ENCODE measurements at places on chromosomes 11 and 22.

DNA sequence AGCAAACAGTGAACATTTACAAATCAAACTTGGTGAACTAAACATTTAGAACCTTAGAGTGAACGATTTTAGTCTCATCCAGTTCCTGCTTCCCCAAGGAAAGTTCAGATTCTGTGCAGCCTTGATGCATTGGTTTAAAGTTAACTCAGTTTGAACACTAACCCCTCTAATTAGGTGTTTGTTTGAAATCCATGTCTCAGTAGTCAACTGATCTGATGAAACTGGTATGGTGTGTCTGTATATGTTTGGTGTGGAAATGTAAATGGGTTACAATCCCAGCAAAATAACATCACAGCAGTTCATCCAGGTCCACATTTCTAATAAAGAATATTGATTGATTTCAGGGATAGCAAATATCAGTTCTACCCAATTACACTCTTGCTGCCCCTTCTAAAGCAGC lies 532.0 kb downstream of the NTM start:
- DNase-seq, result no peak
- no peak overlapping the region for H3K4me3 ChIP-seq
- no peaks in the 10 kb centered on the region for H3K27me3 ChIP-seq
- H3K36me3 ChIP-seq, result no peaks in the 10 kb centered on the region

DNA sequence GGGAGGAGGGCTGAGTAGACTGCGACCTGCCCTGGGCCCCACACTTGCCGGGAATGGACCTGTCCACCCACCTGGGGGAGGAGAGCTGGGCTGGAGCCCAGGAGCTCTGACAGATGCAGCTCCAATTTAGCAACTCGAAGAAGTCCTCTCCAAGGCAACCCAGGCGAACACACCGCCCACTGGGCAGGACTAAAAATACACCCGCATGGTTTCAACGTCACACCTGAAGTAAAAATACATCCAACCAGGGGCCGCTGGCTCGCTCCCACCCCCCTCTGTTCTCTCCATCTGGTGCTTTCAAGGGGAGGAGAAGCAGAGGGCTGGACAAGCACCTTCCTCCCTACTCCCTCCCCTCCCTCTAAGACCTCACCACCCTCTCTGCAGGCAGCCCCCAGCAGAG lies 119.9 kb downstream of the FEZ1 start:
- no peak for DNase-seq
- no peak overlapping the region for H3K4me3 ChIP-seq
- no peaks in the 10 kb centered on the region for H3K36me3 ChIP-seq
- H3K27ac ChIP-seq, result no peak overlapping the region
- peaks cover 27% of the 10 kb centered on the region for H3K27me3 ChIP-seq

DNA sequence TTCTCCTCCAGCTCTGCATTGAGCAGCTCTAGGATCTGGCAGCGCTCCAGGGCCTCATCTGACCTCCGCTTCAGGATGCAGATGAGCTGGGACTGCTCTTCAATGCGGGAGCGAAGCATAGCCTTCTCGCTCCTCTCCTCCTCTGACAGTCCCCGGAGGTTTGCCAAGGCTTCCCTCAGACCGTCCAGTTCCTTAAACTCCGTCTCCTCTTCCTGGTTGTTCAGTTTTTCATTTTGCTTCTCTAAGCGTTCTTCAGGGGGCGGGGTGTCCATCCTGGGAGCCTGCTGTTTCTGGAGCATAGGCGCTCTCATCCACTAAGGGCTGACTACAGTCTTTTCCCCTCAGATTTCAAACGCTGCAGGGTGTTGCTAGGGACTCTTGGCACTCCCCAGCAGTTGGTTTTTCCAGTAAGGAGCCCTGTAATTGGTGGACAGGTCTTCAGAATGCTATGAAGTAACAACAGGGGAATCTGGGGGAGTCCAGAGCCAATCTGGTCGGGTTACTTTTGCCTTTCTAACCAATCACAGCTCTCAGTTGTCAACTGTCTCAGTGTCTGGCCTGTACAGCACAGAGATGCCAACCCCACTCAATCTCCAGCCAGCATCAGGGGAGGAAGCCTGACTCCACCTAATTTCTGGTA lies at the start of gene CCDC89:
Gene CCDC89 (minus strand): TSS at position 376 of the 640 bp plus-strand sequence. CDS start 65 bp downstream, at position 311.
- no peak within 1 kb of the TSS for H3K4me3 ChIP-seq
- no peak within 1 kb of the TSS for H3K27ac ChIP-seq
- DNase-seq, result no peak
- no peaks in the 10 kb centered on the region for H3K27me3 ChIP-seq
- peaks cover 4% of the 10 kb centered on the region for H3K4me1 ChIP-seq

DNA sequence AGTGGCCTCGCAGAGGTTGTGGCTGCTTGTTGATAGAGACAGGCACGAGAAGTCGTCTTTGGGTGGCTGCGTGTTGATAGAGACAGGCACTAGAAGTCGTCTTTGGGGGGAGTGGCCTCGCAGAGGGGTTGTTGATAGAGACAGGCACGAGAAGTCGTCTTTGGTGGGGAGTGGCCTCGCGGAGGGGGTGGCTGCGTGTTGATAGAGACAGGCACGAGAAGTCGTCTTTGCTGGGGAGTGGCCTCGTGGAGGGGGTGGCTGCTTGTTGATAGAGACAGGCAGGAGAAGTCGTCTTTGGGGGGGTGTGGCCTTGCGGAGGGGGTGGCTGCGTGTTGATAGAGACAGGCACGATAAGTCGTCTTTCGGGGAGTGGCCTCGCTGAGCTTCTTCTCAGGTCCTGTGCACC lies 328.8 kb downstream of the TBC1D22A start:
- H3K36me3 ChIP-seq, result peaks cover 16% of the 10 kb centered on the region
- H3K27me3 ChIP-seq, result no peaks in the 10 kb centered on the region
- no peak for DNase-seq
- peak overlapping the region; percentile 48 for H3K4me3 ChIP-seq
- H3K27ac ChIP-seq, result no peak overlapping the region

DNA sequence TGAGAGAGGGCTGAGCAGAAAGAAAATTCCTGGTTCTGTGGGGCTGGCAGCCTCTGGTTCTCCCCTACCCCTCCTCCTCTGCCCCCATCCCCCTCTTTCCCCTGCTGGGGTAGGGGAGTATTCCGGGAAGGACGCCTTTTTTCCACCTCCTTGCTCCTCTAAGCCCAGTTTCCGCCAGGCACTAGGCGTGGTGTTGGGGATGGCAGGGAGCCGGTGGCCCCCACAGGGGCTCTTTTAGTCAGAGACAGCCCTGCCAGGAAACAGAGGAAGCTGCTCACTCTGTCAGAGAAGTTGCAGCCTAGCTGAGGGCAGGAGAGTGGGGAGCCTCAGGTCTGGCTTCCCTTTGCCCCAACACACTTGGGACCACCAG lies 15.6 kb upstream of the ARHGEF17 start:
- H3K36me3 ChIP-seq, result no peaks in the 10 kb centered on the region
- no peak overlapping the region for H3K27ac ChIP-seq
- DNase-seq, result no peak
- no peaks in the 10 kb centered on the region for H3K27me3 ChIP-seq

- peaks cover 12% of the 10 kb centered on the region for H3K4me1 ChIP-seq
- peaks cover 1% of the 10 kb centered on the region for H3K36me3 ChIP-seq
- no peak for DNase-seq
- no peaks in the 10 kb centered on the region for H3K27me3 ChIP-seq
- H3K27ac ChIP-seq, result no peak overlapping the region
- no peak overlapping the region for H3K4me3 ChIP-seq
Measured at GRCh38 chr11:103055221-103055890, 36.6 kb downstream of the DCUN1D5 start.

- H3K4me1 ChIP-seq, result peaks cover 26% of the 10 kb centered on the region
- peak; percentile 39 for DNase-seq
- H3K27ac ChIP-seq, result peak overlapping the region; percentile 24
- no peaks in the 10 kb centered on the region for H3K36me3 ChIP-seq
Measured at GRCh38 chr11:122850076-122850631, 11.9 kb downstream of the CRTAM start.

- H3K27me3 ChIP-seq, result peaks cover 9% of the 10 kb centered on the region
- no peak overlapping the region for H3K4me3 ChIP-seq
Measured at GRCh38 chr11:8330404-8330803, 66.7 kb upstream of the LMO1 start.

- H3K36me3 ChIP-seq, result no peaks in the 10 kb centered on the region
- no peak overlapping the region for H3K4me3 ChIP-seq
- no peaks in the 10 kb centered on the region for H3K4me1 ChIP-seq
- DNase-seq, result no peak
- H3K27me3 ChIP-seq, result no peaks in the 10 kb centered on the region
Measured at GRCh38 chr11:62008193-62008592, 40.8 kb upstream of the FTH1 start.

GRCh38 chr11:27064086-27064485 lies 23.5 kb downstream of the BBOX1 start:
- no peak for DNase-seq
- no peak overlapping the region for H3K27ac ChIP-seq
- no peaks in the 10 kb centered on the region for H3K27me3 ChIP-seq
- H3K36me3 ChIP-seq, result no peaks in the 10 kb centered on the region
- H3K4me1 ChIP-seq, result no peaks in the 10 kb centered on the region
- no peak overlapping the region for H3K4me3 ChIP-seq

GRCh38 chr22:50246242-50247175 lies 1.7 kb upstream of the TUBGCP6 start:
- peaks cover 13% of the 10 kb centered on the region for H3K36me3 ChIP-seq
- H3K27ac ChIP-seq, result no peak overlapping the region
- no peak for DNase-seq
- no peaks in the 10 kb centered on the region for H3K27me3 ChIP-seq

DNA sequence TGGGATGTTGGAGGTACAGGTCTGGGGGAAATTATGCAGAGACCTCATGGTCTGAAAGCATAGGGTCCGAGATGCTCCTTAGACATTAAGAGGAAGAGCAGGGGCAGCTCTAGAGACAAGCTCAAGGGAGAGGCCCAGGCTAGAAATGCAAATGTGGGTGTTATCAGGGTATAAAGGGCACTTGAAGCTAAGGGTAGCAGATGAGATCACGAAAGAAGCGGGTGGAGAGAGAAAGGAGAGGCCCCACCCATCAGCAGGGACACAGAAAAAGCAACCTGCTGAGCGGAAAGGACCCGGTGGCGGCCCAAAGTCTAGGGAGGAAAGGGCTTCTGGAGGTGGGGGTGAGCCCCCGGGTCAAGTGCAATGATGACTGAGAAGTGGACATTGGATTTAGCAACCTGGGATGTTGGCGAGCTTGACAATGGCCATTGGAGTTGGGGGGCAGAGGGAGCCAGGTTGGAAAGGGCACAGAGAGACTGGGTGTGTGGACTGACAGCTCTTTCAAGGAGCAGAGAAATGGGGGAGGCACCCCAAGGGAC lies 8.9 kb downstream of the TMPRSS6 start:
- no peaks in the 10 kb centered on the region for H3K36me3 ChIP-seq
- peak overlapping the region; percentile 40 for H3K27ac ChIP-seq
- H3K4me3 ChIP-seq, result peak overlapping the region; percentile 31
- H3K4me1 ChIP-seq, result peaks cover 25% of the 10 kb centered on the region
- peak; percentile 61 for DNase-seq

- DNase-seq, result no peak
- no peaks in the 10 kb centered on the region for H3K4me1 ChIP-seq
- no peaks in the 10 kb centered on the region for H3K27me3 ChIP-seq
- no peak overlapping the region for H3K4me3 ChIP-seq
- no peak overlapping the region for H3K27ac ChIP-seq
Measured at GRCh38 chr11:19808076-19808911, 95.7 kb downstream of the NAV2 start.

DNA sequence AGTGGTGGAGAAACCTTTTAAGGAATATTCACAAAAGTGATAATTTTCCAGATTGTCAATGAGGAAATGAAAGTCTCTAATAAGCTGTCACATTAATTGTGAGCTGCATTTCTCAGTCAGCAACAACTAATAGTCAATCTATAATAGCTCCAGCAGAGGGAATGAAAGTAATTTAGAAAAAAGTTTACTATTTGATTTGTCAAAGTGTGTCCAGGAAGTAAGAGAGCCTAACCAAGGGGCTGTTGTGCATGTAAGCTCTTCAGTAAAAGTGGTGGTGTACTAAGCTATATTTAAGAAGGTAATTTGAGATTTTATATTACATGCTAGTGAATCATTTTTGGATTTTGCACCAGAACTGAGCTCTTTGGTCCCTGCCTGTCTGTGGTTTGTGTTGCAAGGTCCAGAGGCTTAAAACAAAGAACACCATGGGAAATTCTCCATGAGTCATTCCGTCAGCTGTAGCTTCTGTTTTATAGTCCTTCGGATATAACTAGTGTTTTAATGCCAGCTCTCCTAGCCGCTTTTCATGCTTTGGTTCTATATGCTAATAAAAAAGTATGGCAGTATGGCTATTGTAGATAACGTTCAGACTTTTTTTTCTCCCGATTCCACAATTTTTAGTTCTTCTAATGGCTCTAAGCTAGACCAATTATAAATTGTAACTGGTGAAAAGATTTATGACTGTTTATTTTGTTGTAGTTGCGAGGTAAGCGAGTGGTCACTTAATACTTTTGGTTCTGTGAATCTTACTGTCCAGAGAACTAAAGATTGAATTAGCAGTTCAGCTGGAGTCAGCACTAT lies 64.6 kb downstream of the ARHGEF12 start:
- no peaks in the 10 kb centered on the region for H3K4me1 ChIP-seq
- H3K36me3 ChIP-seq, result no peaks in the 10 kb centered on the region
- no peak for DNase-seq
- H3K4me3 ChIP-seq, result no peak overlapping the region
- peaks cover 11% of the 10 kb centered on the region for H3K27me3 ChIP-seq

DNA sequence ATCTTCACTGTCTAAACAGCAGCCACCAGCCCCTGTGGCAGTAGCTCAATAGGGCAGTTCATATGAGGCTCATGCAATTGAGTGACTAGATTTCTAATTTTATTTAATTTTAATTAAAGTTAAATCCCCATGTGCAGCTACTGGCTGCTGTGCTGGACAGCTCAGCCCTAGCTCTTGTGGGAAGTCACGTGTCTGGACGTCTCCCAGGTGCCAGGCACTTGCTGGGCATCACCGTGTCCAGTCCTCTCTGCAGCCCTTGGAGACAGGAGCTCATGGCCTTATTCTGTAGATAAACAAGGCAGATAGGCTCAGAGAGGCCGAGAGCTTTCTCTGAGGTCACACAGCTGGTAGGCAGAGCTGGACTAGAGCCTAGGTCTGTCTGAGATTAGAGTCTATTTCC lies 95.0 kb downstream of the ARHGAP8 start:
- no peak overlapping the region for H3K27ac ChIP-seq
- no peaks in the 10 kb centered on the region for H3K36me3 ChIP-seq
- H3K4me3 ChIP-seq, result no peak overlapping the region
- no peak for DNase-seq

GRCh38 chr11:122162095-122162494 lies 46.1 kb upstream of the BLID start:
- H3K27ac ChIP-seq, result no peak overlapping the region
- peaks cover 7% of the 10 kb centered on the region for H3K4me1 ChIP-seq
- no peak overlapping the region for H3K4me3 ChIP-seq
- no peak for DNase-seq
- H3K36me3 ChIP-seq, result no peaks in the 10 kb centered on the region

GRCh38 chr11:103420593-103420992 lies 311.4 kb downstream of the DYNC2H1 start:
- no peak overlapping the region for H3K27ac ChIP-seq
- H3K36me3 ChIP-seq, result no peaks in the 10 kb centered on the region
- H3K27me3 ChIP-seq, result no peaks in the 10 kb centered on the region
- no peak overlapping the region for H3K4me3 ChIP-seq
- no peaks in the 10 kb centered on the region for H3K4me1 ChIP-seq
- DNase-seq, result no peak

DNA sequence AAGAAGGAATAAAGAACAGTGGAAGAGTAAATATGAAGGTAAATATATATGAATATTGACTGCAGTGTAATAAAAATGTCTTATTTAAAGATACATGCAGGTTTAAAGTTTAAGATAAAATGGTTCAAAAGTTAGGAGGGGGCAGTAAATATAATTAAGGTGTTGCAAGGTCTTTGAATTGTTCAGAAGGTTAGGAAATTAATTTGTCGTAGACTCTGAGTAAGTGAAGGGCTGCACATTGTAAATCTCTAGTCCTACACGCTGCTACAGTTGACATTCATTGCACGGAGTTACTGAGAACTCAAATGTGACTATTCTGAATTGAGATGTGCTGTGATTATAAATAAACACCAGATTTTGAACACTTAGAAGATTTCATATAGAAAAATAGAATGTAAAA lies 69.8 kb upstream of the PRODH start:
- H3K36me3 ChIP-seq, result no peaks in the 10 kb centered on the region
- no peak overlapping the region for H3K4me3 ChIP-seq
- H3K4me1 ChIP-seq, result no peaks in the 10 kb centered on the region
- no peak for DNase-seq
- H3K27me3 ChIP-seq, result peaks cover 16% of the 10 kb centered on the region
